ENCODE measurements at places on chromosomes 5 and 9.

- DNase-seq, result no peak
Measured at GRCh38 chr5:180138976-180139730, 67.6 kb upstream of the RNF130 start.

DNA sequence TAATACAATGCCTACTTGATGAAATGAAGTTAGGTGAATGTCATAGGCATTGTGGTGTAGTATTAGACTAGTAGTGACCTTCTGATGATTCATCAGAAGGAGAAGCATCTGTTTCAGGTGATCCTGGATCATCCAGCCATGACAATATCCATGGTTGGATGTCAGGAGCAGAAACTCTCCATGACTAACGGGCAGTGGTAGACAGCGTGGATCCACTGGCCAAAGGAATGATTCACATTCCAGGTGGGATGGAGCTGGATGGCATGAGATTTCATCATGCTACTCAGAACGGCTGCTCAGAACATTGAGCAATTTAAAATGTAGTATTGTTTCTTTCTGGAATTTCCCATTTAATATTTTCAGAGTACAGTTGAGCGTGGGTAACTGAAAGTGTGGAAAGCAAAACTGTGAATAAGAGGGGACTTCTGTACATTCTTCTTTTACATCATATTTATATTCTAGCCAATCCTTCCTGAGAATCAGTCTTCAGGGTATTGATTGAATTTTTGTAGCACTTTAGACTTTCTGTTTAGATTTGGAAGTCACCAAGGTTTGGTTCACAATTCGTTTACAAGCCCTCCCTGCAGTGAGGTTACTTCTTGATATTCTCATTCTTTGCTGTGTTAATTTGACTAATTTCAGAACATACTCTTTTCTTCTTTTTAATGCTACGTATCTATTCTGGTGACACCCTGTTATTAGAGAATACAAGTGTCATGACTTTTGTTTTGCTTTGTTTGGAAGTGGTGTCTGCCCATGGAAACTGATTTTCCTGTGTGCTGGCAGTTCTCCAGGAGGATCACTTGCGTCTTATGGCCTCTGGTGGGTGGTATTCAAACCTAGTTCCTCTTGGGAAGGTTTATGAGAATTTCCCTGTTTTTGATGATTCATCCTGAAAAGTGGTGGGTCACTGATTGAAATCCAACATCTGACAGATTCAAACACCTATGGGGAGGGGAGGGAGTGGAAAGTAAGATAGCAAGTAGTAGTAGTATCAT, 12.2 kb upstream of the CLINT1 start:
- peak; percentile 8 for DNase-seq

- DNase-seq, result no peak
Measured at GRCh38 chr5:42990892-42991291, 49.2 kb downstream of the ANXA2R start.

GRCh38 chr5:143244000-143244736, 159.3 kb downstream of the NR3C1 start:
- DNase-seq, result peak; percentile 98

DNA sequence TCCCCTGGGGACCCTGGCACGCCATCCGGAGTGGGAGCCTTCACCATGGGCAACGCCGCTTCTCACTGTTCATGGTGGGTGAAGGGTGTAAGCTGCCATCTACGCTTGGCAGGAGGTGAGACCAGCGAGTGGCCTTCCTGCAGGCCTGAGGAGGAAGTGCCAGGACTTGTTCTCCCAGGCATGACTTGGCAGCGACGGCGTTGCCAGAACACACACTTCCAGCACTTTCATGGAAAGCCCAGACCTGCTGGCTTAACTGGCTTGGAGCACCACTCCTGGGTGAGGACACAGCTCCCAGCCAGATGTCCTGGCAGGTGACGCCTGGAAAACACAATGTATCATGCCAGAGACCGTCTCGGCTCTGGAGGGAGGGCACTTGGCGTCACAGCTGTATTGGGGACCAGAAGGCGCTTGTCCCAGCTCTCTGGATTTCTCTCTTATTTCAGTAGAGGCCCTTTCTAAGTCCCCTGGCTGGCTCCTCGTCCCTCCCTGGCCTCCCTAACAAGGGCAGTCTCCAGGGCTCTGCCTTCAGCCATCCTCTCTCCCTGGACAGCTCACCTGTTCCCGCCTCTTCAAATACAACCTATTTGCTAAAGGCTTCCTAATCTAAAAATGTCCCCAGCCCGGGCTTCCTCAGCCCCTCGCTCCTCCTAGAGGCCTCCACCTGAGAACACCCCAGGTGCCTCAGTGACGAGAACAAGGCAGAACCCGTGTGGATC, 188.3 kb downstream of the OLFM1 start:
- no peak for DNase-seq

GRCh38 chr5:41256400-41256799, 43.1 kb upstream of the C6 start:
- no peak for DNase-seq
